ENCODE measurements at places on chromosomes 12 and 14. TPM values are rescaled to one million over a fixed set of nuclear protein-coding genes. Genes with fewer than 3 reads are reported as not detected.

- no peak overlapping the region for H3K4me3 ChIP-seq
- H3K27ac ChIP-seq = no peak overlapping the region
Observed at GRCh38 chr14:75042035-75042434, 9.2 kb downstream of the MLH3 start.

Gene CIROP
- total RNA-seq = not detected

Gene LBHD2
- not detected for total RNA-seq

DNA sequence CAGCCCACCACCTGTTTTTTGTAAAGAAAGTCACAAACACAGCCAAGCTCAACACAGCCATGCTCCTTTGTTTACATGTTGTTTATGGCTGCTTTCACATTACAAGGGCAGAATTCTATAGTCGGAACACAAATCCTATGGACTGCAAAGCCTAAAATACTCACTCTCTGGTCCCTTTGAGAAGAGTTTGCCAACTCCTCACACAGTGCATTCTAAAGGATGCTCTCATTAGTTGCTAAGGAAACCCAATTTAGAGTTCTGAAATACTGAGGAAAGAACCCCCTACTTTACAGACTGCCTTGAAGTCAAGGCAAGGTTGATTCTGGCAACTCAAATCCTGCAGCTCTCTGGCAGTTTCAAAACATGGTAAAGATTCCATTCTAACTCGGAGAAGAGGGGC lies 38.3 kb downstream of the DCP1B start:
- H3K27me3 ChIP-seq = no peaks in the 10 kb centered on the region
- H3K36me3 ChIP-seq = peaks cover 11% of the 10 kb centered on the region
- no peak overlapping the region for H3K4me3 ChIP-seq
- no peak for DNase-seq
- peaks cover 4% of the 10 kb centered on the region for H3K4me1 ChIP-seq

- DNase-seq = no peak
- H3K4me1 ChIP-seq = peaks cover 38% of the 10 kb centered on the region
- H3K4me3 ChIP-seq = no peak overlapping the region
- no peak overlapping the region for H3K27ac ChIP-seq
- H3K27me3 ChIP-seq = peaks cover 7% of the 10 kb centered on the region
Observed at GRCh38 chr12:116561181-116561821, 2.1 kb downstream of the MAP1LC3B2 start.

Gene XRCC3
- 75.8 TPM for total RNA-seq

Gene CRIP1
- 110 TPM for total RNA-seq

Gene AVPR1A
- not detected for total RNA-seq

Gene TNFAIP2
- total RNA-seq = 0.37 TPM

DNA sequence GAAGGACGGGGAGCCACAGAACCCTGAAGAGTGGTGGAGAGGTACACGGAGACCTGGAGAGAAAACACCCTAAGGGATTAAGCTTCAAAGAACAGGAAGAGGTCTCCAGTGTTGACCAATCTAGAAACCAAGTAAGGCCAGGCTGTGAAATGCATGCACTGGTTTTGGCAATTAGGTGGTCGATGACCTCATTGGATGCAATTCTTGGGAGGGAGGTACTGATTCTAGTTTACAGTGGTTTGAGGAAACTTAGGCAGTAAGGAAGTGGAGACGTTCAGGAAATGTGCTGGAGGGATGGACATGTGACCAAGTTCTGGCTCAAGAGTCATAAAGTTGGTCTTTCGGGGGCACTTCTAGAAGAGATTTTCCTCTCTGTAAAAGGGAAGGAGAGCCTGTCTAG lies 91.3 kb upstream of the CEP83 start:
- no peak for DNase-seq
- peaks cover under 1% of the 10 kb centered on the region for H3K36me3 ChIP-seq

- peaks cover 13% of the 10 kb centered on the region for H3K4me1 ChIP-seq
- H3K4me3 ChIP-seq = no peak overlapping the region
- no peaks in the 10 kb centered on the region for H3K27me3 ChIP-seq
- no peak for DNase-seq
- H3K27ac ChIP-seq = no peak overlapping the region
Observed at GRCh38 chr12:124692443-124692842, 125.0 kb upstream of the NCOR2 start.
